ENCODE measurements at places on chromosomes 2 and 18.
A peak's percentile ranks its signal among the peaks of the same experiment; 100 is the strongest.

GRCh38 chr2:79139423-79139822 lies 19.1 kb downstream of the REG1A start:
- no peak for DNase-seq

- no peak for DNase-seq
Observed at GRCh38 chr18:78046631-78047030, 797.0 kb downstream of the GALR1 start.

- DNase-seq: no peak
Observed at GRCh38 chr2:36680012-36680411, 16.5 kb upstream of the VIT start.

DNA sequence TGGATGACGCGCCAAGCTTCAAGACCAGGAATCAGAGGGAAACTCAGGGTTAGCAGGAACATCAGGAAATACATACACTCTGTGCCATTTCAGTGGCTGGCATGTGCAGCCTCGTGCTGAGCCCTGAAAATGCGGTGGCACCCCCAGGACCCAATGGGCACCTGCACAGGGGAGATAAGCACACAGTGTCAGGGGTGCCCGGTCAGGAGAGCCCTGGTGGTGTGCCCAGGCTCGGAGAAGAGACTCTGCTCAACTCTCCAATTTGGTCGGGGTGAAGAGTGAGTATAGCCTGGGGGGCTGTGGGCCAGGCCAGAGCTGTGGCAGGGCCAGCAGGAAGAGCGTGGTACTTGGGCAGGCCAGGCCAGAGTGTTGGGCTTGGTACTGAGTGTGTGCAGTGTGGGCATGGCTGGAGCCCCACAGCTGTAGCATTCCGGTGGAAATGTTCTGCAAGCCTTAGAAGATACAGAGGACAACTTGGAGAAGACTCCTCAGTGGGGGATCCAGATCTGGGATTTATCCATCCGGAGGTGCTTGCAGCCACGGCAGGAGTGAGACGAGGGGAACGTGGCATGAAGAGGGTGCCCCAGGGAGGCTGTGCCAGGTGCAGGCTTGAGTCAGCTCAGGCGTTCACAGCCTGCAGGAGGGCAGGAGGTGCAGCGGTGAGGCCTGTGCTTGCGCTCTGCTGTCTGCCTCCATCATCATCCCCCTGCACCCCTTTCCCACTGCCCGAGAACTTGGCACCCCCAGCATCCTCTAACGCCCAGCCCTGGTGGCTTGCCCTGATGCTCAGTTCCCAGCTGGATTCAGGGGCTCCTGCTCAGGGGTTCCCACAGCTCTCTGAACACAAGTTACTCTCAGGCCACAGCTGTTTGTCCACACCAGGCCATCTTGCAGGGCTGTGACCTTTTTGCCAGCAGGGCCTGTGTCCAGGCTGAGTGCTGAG lies 451.7 kb upstream of the HS6ST1 start:
- no peak for DNase-seq

GRCh38 chr2:219421323-219421722 lies 3.1 kb downstream of the DES start:
- no peak for DNase-seq

DNA sequence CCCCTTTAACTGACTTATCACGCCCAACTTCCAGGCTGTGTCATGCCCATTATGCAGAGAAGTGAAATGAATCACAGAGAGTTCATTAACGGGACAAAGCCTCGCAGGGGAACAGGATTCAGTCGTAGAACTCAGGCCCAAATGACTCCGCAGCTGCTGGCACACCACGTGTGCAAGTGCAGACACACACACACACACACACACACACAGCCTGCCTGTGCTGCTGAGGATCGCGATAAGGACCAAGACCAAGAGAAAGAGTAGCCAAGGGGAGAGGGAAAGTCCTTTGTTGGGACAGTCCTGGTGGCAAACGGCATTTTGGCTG lies 90.0 kb upstream of the TAF1B start:
- no peak for DNase-seq

DNA sequence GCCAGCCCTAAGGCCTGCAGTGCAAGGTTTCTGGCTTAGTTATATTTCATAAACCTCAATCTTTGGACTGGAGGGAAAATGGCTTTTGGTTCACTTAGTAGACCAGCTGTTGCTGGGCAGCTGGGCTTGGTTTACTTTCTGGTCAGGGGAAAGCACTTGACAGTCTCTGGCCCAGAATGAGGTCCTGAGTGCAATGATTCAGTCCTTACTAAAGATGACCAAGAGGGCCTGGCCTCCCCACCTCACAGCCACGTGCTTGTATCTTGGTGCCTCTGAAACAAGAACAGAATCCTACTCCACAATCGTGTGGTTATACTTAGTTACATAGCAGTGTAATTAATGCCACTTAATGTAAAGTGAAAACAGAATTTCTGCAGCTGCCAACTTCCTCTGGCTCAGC lies 325.5 kb upstream of the MEIS1 start:
- DNase-seq: no peak

- DNase-seq: no peak
Observed at GRCh38 chr18:6406910-6407470, 7.7 kb downstream of the L3MBTL4 start.

- no peak for DNase-seq
Observed at GRCh38 chr18:29156531-29156930, 979.6 kb upstream of the CDH2 start.

GRCh38 chr2:170235860-170236679 lies 58.1 kb downstream of the MYO3B start:
- no peak for DNase-seq

GRCh38 chr2:105857076-105857740 lies 112.5 kb downstream of the NCK2 start:
- no peak for DNase-seq

DNA sequence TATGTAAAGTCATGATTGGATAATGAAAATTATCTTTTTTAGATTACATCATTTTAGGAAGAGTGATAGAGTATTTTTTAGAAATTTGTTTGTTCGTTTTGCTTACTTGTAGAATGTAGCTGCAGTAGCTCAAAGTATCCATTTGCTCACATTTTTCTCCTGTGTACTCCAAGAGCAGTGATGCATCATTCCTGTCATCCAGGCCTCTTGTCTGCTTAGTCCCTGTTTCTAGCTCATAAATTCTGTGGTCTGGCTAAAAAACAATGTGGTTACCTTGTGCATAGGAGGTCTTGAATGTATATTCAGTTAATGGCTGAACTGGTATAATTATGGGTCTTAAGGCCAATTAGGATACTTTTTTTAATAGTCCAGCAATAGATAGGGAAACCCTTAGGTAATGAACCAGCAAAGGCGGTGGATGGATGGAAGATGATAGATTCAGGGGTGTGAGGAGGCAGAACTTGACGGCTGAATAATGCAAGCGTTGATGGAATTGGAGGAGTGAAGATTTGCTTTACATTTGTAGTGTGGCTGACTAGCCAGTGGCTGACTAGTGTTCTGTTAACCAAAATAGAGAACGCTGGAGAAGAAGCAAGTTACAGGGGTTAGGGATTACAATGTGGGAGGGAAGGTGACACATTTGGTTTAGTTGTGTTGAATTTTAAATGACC lies 145.0 kb downstream of the ZNF407 start:
- DNase-seq: no peak

GRCh38 chr2:205860181-205860580 lies 177.9 kb downstream of the NRP2 start:
- DNase-seq: no peak

GRCh38 chr18:59940068-59940467 lies 40.3 kb downstream of the PMAIP1 start:
- no peak for DNase-seq

- no peak for DNase-seq
Observed at GRCh38 chr2:145546091-145546490, 1026.2 kb upstream of the ZEB2 start.

DNA sequence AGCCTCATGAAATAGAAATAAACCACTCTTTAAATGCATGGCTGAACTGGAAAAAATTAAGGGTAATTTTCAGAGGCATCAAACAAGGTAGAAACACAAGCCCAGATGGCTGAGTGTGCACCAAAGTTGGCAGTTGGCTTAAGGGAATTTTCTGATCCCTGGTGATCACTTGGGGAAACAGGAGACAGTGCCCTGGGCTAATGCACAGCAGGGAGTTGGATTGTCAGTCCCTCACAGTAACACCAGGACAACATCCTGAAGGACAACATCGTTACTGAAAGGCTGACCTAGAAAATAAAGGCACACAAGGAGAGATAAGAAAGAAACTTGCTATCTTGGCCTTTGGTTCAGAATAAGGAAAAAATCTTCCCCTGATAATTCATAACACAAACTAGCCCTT lies 417.0 kb downstream of the SLC4A3 start:
- no peak for DNase-seq

DNA sequence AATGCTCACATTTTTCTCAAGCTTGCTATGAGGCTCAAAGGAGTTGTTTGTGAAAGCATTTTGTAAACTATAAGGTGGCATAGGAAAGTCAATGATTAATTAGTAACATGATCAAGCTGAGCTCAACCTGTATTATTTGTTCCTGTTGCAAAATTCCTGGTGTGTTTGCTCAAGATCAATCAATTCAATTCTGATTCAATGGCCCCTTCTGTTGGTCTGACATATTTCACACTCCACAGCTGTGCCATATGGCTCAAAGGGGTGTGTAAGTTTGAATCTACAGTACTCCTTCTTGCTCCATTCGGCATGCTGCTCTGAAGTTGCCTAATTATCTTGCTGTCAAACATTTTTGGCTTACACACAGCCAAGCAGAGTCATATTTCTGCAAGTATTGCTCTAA lies 341.6 kb upstream of the LRP1B start:
- DNase-seq: no peak

- no peak for DNase-seq
Observed at GRCh38 chr2:237967463-237967951, 693 bp downstream of the UBE2F start.

DNA sequence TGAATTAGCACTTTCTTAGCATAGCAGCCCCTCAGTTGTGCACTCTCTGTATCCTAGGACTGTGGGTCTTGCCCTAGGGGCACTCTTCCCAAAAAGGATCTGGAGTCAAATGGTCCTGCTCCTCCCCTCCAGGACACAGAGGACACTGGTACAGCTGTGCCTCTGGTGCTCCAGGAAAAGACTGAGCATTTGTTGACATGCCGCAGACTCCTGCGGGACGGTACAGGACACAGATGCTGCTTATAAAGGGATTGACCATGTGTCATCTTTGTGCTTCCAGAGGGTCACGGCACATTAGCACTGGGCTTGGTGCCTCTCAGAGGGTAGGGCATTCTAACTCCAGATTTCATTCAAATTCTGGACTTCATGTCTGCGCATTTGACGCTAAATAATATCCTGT lies 110.5 kb downstream of the KLF7 start:
- DNase-seq: no peak

DNA sequence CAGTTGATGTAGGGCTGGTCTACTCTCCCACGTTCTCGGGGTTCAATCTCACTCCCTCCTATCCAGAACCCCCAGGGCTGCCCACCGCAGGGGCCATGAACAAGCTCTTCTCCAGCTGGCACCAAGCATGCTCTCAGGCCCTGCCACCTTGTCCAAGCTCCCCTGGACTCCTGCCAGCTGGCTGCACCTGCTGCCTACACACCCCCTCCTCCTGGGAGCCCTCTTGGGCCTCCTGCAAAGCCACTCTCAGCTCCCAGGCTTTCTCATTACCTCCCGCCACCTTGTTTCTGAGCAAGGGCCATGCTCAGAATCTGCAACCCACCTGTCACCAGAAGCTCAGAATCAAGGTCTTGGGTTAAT lies 56.0 kb downstream of the HDAC4 start:
- DNase-seq: no peak

DNA sequence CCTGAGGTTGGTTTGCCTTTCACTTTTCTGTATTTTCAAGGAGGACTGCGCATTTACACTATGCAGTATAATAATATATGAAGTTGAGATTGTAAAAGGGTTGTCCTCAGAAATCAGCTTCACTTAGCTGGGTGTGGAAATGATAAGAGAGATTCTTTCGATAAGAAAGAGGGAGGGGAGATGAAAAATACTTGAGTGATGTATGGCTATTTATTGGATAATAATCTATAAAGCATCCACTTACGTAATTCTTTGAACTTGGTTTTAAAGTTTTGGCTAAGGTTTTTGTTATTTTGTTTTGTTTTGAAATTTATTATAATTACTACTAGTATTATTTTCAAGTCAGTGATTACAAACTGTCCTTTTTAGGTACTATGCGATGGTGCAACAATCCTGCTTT lies 40.6 kb downstream of the EFEMP1 start:
- DNase-seq: no peak

DNA sequence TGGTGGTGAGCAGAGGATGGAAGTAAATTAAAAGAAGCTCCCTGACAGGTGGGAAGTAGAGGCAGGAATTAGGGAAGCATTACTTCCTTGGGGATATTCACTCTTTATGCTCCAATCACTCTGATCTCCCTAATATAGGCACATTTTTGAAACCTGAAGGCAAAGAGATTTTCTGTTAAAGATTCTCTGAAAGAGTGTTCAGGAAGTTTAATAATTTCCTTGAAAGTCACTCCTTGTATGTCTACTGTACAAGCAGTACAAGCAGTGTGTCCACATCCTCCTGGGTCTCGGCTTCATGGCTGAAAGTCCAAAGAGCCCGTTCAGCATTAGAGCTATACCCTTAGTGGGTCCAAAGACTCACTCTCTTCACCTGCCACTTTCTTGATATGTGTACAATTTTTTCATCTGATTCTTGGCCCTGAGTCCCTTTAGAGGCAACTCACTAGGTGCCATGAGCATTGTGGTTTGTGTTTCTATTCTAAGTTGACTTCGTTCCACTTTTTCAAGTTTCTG lies 60.2 kb downstream of the AAK1 start:
- DNase-seq: no peak

GRCh38 chr2:68231061-68231372 lies 21.3 kb downstream of the PPP3R1 start:
- DNase-seq: no peak

GRCh38 chr18:48297139-48297538 lies 112.0 kb downstream of the ZBTB7C start:
- no peak for DNase-seq

GRCh38 chr18:69978732-69979715 lies 31.4 kb upstream of the CD226 start:
- peak; percentile 75 for DNase-seq

GRCh38 chr2:216553482-216554240 lies 55.0 kb downstream of the RPL37A start:
- no peak for DNase-seq

Data from GF-D8 (cell line).